Myocyte (in vitro differentiated cells): ENCODE measurements at places on chromosomes 6 and 20.
A peak's percentile ranks its signal among the peaks of the same experiment; 100 is the strongest.

DNA sequence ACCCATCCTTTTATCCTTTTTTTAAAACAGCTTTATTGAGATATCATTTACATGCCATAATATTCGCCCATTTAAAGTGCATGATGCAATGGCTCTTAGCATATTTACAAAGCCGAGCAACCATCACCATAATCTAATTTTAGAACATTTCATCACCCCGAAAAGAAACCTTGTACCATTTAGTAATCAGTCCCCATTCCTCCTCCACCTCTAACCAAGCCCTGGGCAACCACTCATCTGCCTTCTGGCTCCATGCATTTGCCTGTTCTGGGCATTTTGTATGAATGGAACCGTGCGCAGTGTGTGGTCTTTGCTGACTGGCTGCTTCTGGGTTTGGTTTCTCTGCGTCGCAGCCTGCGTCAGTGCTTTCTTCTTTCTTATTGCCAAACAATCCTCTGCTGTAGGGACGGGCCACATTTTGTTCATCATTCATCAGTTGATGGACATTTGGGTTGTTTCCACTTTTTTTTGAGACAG is 10.2 kb upstream of the EEF1A2 start:
- peak; percentile 45 for DNase-seq

DNA sequence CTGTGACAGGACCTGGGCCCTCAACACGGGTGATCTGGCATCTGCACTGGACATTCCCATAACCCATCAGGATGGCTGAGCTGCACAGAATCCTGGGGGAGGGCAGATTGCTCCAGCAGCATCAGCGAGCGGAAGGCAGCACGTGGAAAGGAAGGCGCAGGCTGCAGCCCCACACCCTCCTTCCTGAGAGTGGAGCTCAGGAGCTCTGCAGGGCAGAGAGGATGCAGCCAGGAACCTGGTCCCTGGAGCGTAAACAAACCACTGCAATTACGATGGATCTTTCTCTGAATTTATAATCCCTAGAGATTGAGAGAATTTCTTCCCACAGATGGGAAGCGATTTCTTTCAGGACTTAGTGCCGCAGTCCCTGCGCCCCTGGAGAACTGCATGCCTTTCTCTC is 39.7 kb upstream of the EMILIN3 start:
- DNase-seq, result no peak

GRCh38 chr20:38557174-38557573 is 23.8 kb upstream of the ADIG start:
- DNase-seq, result no peak

GRCh38 chr6:90719321-90720195 is 132.7 kb upstream of the MAP3K7 start:
- DNase-seq, result no peak

DNA sequence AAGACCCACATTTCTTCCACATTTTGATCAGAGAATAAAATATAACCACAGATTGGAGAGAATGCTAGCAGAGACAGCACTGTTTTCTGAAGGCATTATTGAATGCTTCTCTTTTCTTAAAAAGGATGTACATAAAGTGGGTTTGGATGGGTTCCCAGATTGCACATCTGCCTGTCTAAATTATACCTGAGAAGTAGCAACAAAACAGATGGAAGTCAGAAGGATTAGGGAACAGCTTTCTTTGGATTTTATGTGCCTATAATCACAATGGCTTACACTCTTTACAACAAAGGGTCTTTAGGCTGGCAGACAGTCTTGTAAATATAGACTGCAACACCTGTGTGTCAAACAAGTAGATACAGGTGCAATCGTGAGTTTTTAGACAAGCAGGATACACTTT is 622.2 kb upstream of the MANEA start:
- no peak for DNase-seq

GRCh38 chr6:76862936-76863335 is 600.4 kb downstream of the HTR1B start:
- DNase-seq, result no peak

DNA sequence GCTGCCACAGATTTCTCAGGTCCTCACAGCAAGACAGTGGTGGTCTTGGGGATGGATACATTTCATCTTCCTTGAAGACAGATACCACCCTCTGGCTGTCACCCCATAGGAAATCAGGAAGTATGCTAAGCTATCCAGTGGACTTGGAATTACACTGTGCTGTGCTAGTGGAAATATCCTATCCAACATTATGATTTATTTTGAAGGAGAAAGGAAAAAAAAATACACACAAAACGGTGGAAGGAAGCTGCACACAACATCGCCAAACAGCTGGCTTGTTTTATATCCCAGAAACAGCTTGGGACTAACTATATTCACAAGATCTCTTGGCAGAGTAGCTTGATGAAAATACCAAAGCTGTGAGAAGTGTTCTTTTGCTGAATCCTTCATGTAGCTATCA is 257.6 kb downstream of the LAMA2 start:
- peak; percentile 61 for DNase-seq

GRCh38 chr20:39541136-39541803 is 579.1 kb downstream of the DHX35 start:
- DNase-seq, result no peak

GRCh38 chr6:20839630-20840029 is 305.4 kb downstream of the CDKAL1 start:
- no peak for DNase-seq

GRCh38 chr6:49662892-49663261 is 26.2 kb upstream of the RHAG start:
- no peak for DNase-seq

GRCh38 chr6:34601706-34602105 is 45.6 kb upstream of the SPDEF start:
- peak; percentile 26 for DNase-seq

- no peak for DNase-seq
Observed at GRCh38 chr6:144231721-144232120, 53.4 kb upstream of the UTRN start.

DNA sequence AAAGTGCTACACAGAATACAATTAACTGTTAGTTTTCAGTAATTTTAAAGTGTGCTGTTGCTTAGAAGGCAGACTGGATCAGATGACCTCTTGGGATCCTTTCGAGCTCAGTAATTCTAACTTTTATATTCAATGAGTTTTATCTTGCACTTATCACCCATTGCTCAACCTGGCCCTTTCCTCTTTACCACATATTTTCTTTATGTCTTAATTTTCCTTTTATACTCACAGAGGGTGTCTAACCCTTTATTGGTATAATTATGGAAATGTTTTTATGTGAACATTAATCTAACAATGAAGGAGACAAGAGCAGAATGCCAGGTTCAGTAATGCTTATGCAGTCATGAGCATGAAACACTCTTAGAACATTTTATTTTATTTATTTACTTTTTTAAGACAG is 39.7 kb upstream of the CARMIL1 start:
- DNase-seq, result no peak

GRCh38 chr20:43827940-43828562 is 86.6 kb upstream of the TOX2 start:
- no peak for DNase-seq

GRCh38 chr6:40996591-40997233 is 42.3 kb downstream of the UNC5CL start:
- no peak for DNase-seq

DNA sequence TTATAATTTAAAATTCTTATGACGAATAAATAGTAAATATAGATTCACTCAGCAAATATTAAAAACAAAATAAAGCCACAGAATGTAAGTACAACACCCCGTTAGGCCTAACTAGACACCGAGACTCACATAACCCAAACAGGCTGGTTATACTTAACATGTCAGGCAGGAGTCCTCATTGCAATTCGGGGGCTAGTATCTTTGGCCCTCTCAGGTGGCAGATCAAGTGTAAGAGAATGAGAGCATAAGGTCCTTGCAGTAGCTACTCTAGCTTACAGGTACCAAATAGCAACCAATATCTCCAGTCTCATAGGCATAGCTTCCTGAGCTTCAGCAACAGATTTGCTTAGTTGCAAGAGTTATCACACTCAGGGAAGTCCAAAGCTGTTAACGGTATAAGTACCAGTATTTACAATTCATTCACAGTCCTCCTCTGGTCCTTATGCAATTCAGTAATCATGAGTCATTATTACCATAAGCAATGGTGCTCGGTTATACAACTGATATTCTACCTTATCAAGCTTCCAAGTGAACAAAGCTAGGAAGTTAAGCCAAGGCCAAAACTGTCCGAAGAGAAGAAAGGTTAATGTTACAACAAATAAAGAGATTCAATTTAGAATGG is 20.1 kb downstream of the REV3L start:
- DNase-seq, result no peak

DNA sequence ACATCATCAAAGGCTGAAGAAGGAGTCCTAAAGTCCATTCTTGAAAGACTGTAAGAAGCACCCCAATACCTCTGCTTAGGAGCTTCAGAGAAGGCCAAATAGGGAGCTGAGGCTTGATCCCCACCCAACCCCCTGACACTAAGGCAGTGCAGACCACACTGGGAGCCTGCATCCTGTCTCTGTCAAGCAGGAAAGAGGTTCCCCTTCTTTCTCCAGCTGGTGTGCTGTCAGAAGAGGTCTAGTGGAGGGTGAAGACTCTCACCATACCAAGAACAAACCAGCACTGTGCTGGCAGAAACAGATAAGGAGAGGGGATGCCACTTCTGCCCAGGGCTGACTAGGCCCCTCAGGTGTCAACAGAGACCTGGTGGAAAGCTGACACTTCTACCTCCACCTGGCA is 19.9 kb downstream of the GZF1 start:
- DNase-seq, result no peak

DNA sequence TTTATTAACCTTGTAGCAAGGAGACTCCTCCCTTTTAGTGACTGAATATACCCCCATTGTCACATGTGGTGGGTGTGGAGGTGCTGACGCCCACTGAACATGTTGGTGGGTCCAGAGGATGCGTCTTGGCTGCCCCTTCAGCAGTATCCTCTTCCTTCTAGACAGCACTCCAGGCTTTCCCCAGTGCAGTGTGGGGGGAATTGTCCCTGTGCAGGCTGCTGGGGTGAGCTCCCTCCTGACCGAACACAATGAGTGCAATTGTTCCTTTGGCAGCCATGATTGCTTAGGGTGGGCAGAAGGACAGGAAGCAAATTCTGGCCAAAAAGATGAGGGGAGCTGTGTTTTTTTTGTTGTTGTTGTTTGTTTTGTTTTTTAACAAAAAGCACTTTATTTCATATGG is 209.3 kb upstream of the PDE10A start:
- DNase-seq, result no peak

- peak; percentile 41 for DNase-seq
Observed at GRCh38 chr20:48205786-48206185, 420.5 kb upstream of the SULF2 start.
